GM18507 (cell line): ENCODE measurements at places on chromosomes 2 and 18.

DNA sequence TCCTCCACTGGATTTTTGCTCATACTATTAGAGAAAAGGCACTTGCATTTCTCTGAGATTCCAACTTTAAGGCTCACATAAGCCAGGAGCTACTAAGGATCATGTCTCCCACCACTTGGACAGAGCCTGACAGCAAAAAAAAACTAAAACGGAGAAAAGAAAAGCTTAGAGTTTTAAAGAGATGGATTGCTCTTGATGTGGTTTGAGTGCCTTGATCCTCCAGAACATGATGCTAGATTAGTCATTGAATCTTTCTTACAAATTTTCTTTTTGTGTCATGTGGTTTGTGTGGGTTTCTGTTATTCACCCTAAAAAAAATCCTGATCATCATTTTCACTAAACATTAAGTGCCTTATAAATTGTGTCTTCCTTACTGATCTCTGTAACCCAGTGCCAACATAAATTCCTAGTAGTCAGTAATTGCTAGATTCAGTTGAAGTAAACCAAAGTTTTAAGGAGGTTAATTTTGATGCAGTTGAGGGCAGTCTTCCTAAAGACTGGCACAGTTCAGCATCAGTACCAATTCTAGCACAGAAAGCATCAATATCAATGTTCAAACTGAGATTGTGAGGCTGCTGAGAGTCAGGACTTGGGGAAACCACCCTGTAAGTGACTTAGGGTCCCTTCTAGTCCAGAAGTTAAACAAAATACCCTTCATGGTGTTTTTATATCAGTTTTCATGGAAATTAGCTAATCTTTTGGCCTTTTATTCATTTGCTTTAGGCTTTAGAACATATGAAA lies 206.3 kb downstream of the RAD51AP2 start:
- no peak for DNase-seq

DNA sequence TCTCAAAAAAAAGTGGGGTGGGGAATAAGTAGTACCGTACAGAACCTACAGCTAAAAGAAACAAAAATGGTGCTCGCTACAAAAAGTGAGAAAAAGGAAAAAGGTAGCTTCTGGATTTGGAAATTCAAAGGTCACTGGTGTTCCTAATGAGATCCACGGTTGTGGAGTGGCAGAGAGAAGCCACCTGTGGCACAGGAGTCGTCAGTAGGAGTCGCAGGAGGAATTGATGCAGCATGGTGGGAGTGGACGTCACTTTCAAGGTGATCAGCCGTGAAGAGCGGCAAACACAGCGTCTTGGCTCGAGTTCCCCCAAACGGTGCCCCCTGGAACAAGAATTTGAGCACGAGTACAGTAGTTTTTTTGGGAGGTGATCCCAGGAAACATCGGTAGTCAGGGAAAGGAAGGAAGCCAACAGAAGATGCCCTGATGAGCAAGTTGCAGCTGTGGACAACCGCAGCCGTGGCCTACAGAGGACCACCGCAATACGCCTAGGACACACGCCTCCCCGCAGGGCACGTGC lies 1.4 kb upstream of the TTL start:
- DNase-seq = peak; percentile 23

GRCh38 chr18:35661483-35662146 lies 80.1 kb downstream of the GALNT1 start:
- no peak for DNase-seq

GRCh38 chr2:238064376-238064775 lies 3.6 kb downstream of the SCLY start:
- no peak for DNase-seq

- no peak for DNase-seq
Measured at GRCh38 chr2:157364257-157364974, 38.8 kb upstream of the ERMN start.
